Forelimb muscle (tissue), 1 donor: ENCODE measurements at places on chromosomes 6 and 20. TPM values are rescaled to one million over a fixed set of nuclear protein-coding genes. Genes with fewer than 3 reads are reported as not detected.

DNA sequence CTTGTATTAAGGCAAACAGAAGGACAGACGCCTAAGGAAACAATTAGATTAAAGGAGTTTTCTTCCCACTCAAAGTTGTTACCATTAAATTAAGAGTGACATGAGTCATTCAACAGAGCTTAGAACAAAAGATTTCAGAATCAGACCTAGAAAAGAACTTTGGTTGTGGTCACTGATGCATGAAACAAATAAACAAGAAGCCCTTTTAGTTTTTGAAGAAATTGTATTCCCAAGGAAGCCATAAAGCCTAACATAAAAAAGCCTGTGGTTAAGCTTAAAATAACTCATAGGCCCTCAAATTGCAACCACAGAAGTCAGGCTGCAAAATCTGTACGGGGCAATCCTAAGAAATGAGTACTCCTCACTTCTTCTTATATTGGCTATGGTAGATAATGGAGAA, 17.9 kb upstream of the TRIM26 start:
- DNase-seq = no peak

GRCh38 chr6:159036673-159037072, 8.1 kb downstream of the TAGAP start:
- no peak for DNase-seq

CYP21A2 gene
- polyA plus RNA-seq = 1.0 TPM

HLA-DMB gene
- 4.8 TPM for polyA plus RNA-seq

C20orf141 gene
- polyA plus RNA-seq = not detected
